Hindlimb muscle (tissue), 1 donor: ENCODE measurements at places on chromosomes 3 and 15. TPM values are rescaled to one million over a fixed set of nuclear protein-coding genes. Genes with fewer than 3 reads are reported as not detected.

DNA sequence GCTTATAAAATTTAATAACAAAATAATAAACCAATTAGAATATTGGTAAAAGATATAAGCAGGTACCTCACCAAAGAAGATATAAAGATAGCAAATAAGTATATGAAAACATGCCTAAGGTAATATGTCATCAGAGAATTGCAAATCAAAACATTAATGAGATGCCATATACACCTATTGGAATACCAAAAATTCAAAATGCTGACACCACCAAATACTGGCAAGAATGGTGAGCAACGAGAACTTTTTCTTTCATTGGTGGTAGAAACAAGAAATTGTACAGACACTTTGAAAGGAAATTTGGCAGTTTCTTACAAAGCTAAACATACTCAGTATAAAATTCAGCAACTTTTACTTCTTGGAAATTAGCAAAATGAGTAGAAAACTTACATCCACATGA lies 346.9 kb upstream of the ROBO1 start:
- DNase-seq, result no peak

DNA sequence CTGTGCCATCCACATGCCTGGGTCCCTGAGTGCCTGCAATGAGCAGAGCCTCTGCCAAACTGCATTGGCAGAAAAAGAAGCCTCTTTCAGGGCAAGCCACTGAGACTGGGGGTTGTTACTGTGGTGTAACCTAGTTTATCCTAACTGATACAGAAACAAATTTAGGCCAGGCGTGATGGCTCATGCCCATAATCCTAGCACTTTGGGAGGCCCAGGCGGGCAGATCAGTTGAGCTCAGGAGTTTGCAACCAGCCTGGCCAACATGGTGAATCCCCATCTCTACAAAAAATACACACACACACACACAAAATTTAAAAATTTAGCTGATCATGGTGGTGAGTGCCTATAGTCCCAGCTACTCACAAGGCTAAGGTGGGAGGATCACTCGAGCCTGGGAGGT lies 221.6 kb downstream of the TBC1D2B start:
- no peak for DNase-seq

DNA sequence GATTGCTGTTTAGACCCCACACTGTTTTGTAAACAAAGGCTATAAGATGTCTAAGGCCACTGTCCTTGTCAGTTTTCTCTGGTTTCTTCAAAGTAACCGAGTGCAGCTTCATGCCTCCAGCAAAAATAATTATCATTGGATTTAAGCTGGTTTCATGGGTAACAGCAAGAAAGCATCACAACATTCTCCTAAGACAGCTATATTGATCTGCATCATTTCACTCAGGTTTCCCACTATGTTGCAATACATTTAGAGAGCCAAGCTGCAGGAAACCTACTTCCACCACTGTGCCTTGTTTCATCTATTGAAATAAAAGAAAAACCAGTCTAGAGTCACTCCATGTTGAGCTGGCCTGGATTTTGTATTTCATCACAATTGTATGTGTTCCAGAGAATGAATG lies 351.4 kb downstream of the OXSM start:
- DNase-seq, result no peak

- no peak for DNase-seq
Measured at GRCh38 chr15:82108489-82109078, 62.8 kb upstream of the MEX3B start.

DNA sequence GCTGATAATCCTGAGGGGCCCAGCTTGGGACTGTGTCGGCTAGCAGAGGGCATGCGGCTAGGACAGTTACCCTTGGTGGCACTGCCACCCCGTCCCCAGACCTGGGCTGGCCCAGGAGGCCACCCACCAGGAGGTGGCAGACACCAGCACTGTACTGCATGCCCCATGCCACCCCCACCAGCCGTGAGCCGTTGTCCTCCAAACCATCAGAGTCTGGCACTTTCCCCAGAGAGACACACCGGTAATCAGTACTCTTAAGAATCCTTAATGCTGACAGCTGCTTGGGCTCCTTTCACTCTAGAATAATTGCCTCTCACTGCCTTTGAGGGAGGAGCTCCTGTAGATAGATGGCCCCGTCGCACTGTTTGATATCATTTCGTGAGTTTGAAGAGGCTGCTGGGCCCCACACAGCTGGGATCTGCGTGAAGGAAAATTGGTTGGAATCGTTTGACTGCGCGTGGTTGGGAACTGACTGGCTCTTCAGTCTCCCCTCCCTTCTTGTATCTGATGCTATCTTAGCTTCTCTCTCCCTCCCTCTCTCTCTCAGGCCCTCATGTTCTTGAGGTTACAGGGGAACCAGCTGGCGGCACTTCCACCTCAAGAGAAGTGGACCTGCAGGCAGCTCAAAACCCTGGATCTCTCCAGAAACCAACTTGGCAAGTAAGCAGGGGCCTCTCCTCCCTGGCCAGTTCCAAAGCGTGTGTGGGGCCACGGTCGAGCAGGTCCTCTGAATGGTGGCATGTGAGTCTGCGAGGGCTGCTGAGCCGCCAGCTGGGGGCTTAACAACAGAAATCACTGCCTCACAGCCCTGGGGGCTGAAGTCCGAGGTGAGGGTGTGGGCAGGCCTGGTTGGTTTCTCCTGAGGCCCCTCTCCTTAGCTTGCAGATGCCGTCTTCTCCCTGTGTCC lies 94.9 kb downstream of the LRRK1 start:
- no peak for DNase-seq

DNA sequence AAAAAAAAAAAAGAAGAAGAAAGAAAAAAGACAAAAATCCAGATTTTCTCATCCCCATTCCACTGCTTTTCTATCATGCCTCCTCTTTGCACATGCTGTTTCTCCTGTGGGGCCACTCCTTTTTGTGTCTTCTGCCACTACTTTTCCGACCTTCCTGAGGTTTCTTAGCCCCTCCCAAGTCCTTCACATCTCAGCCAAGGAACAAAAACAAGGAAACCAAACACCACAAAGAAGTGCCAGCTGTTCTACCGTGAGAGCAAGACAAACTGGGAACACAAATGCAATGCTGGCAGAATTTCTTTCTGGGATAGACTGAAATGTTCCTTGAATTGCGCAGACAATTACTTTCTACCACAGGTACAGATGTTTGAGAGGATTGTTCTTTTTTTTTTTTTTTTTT lies 83.2 kb downstream of the MB21D2 start:
- DNase-seq, result no peak

GRCh38 chr3:6719999-6720398 lies 140.9 kb upstream of the GRM7 start:
- DNase-seq, result no peak

DNA sequence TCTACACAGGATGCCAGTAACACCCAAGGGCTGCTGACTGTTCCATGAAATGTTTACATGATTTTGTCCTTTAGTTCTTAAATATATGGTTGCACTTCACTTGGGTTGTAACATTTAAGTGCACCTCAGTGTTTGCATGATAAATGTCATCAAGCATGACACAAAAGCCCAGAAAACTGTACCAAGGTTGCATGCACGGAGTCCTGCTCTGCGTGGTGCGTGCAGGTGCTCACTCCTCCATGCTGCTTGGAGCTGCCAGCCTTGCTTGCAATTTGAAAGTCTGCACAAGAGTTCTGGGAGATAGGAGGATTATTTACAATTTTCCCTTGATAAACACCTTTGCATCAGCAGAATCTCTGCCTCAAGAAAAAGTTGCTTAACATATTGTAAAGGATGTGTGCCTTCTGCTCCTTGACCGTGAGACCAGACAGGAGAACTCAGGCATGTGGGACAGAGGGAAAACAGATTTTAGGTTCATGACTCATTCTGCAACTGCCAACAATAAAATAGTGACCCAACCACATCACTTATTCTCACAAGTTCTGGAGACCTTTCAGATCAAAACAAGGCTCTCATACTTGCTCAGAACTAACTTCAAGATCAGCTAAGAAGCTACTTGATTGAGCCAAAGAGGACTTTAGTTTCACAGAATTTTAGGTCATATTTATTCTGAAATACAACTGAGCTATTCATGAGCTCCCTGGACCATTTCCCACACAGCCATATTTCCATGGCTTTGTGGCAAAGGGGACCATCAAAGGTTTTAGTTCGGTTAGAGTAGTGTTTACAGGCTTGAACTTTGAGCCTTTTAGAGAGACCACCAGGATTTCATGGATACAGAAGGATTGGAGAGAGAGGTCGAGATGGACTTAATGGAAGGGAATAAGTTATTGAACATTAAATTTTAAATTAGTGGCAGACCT lies 128.4 kb upstream of the ZBED2 start:
- no peak for DNase-seq

- DNase-seq, result no peak
Measured at GRCh38 chr3:12755754-12756153, 3.3 kb downstream of the TMEM40 start.

GRCh38 chr3:171135549-171135948 lies 109.0 kb upstream of the SLC2A2 start:
- no peak for DNase-seq

DNA sequence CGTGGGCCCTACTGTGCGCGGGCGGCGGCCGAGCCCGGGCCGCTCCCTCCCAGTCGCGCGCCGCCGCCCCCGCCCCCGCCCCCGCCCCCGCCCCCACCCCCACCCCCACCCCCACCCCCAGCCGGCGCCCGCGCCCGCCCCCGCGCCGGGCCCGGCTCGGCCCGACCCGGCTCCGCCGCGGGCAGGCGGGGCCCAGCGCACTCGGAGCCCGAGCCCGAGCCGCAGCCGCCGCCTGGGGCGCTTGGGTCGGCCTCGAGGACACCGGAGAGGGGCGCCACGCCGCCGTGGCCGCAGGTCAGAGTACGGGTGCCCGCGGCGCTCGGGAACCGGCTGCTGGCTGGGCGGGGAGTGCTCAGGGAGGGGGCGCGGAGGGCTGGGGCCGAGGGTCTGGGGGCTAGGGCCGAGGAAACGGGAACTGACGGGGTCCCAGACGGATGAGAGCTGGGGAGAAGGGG lies 1.1 kb upstream of the PPARG start:
- DNase-seq, result no peak

DNA sequence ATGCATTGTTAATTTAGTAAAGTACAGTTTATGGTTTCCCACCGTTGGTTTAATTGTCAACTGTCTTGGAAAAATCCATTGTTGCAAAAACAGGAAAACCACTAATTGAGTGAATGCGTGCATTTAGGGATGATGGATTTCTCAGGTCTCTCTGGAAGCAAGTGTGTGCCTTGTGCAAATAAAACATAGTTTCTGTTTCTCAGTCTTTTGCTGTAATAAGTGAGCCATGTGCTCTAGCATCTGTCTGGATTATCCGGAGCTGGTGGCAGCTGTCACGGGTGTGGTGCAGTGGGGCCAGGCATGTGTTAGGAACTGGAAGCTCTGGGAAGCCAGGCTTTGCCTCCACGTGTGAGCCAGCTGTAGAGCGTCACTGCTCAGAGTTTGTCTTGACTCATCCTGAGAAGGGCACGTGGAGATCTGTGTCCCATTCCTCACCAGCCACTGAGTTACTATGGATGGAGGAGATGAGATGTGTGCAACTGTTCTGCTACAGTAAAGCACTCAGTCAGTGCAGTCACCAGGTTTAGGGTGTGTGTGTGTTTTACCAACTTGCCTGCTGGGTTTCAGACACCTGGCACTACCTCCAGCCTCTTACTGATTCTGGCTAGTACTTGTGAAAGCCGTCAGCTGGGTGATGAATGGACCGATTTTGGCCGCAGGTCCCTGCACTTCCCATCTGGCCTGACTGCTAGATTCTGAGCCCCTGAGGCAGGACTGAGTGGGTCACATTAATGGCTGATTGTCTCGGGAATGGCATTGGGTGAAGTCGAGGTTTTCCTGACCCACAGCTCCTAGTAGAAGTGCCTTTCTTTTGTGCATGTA lies 7.2 kb downstream of the APBA2 start:
- no peak for DNase-seq

GRCh38 chr3:118229196-118229595 lies 805.5 kb downstream of the IGSF11 start:
- peak; percentile 15 for DNase-seq

DNA sequence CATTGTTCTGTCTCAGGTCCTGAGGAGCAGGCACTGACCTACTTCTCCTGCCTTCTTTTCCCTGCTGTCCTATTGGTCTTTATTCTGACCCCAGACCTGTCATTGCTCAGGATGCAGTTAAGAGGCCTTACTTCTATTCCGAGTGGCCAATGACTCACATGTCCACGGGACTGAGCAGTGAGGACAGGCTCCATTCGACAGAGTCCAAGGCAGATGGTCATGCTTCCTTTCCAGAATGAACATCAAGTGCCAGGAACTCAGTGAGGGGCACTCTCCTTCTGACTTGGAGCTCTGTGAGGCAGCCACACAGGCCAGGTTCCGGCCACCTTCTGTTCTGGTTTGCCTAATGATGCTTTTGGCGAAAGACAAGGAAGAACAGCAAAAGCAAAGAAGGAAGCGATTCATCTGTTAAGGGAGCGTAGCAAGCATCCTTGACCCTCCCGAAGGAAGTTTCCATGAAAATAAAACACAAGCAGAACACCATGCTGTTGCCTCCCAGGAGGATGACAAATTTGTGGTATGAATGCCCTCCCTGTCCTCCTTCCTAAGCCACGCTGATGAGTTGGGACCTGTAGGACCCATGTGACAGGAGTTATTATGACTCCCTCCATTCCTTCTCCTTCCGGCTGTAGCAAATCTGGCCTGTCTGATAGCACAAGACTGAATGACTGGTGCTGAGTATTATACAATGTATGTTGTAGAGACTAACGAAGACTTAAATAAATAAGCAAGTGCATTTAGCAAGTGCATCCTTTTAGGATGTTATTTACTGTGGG lies 14.4 kb upstream of the TPRG1 start:
- DNase-seq, result no peak

DNA sequence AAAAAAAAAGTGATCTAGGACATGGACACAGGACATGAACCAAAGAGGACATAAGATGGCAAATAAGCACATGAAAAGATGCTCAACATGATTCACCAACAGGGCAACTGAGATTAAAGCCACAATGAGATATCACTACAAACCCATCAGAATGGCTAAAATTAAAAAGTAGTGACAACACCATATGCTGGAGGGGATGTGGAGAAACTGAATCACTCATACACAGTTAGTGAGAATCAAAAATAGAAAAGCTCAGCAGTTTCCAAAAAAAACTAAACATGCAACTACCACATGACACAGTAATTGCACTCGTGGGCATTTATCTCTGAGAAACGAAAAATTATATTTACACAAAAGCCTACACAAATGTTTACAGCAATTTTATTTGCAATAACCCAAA lies 27.9 kb upstream of the ACKR4 start:
- no peak for DNase-seq

- DNase-seq, result no peak
Measured at GRCh38 chr15:83115831-83116565, 8.6 kb downstream of the TM6SF1 start.

VWA5B2 gene
- polyA plus RNA-seq, result 0.63 TPM

TM4SF1 gene
- 34.4 TPM for polyA plus RNA-seq

TFRC gene
- polyA plus RNA-seq, result 45.6 TPM

CPNE9 gene
- polyA plus RNA-seq, result not detected

TIMP4 gene
- 2.1 TPM for polyA plus RNA-seq

P2RY13 gene
- polyA plus RNA-seq, result 1.4 TPM
